CD4-positive, alpha-beta T cell treated with Interleukin-12 subunit alpha and Interleukin-12 subunit beta, for 1 hour (primary cell): ENCODE measurements at places on chromosomes 2 and 18.

GRCh38 chr18:77635451-77635850 lies 385.8 kb downstream of the GALR1 start:
- DNase-seq: no peak

DNA sequence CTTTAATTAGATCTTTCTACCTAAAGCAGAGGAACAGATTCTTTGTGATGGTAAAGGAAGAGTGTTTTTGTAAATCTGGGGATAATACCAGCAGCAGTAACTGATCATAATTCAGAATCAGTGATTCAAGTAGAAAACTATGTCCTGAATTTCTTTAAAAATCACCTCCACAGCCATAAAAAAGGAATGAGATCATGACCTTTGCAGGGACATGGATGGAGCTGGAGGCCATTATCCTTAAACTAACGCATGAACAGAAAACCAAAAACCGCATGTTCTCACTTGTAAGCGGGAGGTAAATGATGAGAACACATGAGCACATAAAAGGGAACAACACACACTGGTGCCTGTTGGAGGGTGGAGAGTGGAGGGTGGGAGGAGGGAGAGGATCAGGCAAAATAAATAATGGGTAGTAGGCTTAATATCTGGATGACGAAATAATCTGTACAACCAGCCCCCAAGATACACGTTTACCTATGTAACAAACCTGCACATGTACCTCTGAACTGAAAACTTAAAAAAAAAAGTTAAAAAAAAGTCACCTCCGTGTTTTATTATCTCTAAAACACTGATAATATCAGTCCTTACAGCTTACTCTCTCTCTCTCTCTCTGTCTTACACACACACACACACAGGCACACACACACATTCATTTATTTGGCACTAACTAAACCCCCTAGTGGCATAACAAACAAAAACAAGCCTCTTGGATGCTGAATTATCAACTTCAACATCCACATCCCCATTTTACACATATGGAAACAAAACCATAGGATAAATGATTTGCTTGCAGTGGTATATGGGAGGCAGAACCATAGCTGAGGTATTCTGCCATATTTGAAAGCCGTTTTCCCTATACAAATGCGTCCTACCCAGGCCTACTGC lies 1.4 kb downstream of the TM4SF20 start:
- no peak for DNase-seq

- DNase-seq: no peak
Measured at GRCh38 chr2:239343460-239343859, 57.4 kb downstream of the HDAC4 start.

DNA sequence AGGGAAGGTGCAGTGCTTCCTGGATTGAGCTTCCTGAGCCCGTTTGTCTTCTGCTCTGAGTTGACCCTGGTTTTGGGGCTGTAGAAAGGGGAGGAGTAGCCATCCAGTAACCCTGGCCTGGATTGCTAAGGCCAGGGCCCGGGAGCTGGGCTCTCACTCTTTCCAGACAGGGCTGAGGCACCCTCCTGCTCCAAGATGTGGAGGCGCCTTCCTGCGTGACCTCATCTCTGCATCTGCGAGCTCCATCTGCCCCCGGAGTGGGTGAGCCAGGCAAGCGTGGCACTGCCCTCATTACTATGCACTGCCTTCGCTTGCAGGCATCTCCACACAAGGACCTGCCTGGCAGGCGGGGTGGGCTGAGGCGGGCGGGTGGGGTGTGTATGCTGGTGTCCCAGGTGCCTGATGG lies 58.0 kb downstream of the RAB31 start:
- no peak for DNase-seq

DNA sequence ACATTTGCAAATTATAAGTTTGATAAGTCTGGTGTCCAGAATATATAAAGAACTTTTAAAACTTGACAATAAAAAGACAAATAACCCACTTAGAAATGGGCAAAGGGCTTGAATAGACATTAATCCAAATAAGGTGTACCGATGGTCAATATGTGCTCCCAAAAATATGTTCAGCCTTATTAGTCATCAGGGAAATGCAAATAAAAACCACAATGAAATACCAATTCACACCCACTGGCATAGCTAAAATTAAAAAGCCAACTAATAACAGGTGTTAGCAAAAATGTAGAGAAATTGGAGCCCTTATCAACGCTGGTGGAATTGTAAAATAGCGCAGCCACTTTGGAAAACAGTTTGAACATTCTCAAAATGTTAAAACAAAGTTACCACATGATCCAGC lies 79.0 kb upstream of the SCG2 start:
- no peak for DNase-seq

- DNase-seq: no peak
Measured at GRCh38 chr18:79302120-79302519, 93.6 kb upstream of the NFATC1 start.

GRCh38 chr2:95068256-95068655 lies 42.7 kb downstream of the MAL start:
- DNase-seq: no peak

DNA sequence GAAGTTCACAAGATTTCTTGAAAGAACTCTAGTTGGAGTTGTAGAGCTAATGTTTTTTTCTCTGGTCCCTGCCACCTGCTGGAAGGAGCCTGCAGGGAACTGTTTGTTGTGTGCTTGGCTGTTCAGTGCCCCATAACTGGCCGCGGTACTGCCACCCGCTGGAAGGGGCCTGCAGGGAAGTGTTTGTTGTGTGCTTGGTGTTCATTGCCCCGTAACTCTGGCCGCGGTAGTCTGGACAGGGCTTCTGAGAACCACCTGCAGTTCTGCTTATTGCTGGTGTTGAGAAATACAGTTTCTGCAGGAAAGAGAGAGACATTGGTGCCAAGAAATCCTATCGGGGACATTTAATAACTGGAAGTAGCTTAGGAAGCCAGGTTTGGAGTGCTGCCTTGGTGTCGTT lies 58.1 kb downstream of the AGAP1 start:
- no peak for DNase-seq

DNA sequence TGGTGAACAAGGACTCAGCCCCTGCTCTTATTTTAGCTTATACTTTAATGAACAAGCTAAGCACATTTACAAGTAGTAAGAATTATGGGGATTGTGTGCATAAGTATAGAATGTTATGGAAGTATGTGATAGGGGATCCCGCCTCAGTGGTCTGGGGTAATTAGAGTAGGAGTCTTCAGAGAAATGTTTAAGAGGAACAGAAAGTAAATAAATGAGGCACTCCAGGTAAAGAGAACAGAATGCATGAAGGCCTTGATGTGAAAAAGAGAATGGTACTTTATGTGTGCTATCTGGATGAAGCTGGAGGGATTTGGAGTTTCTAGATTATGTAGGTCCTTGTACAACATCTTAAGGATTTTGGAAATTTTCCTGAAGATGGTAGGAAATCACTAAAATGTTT lies 76.6 kb downstream of the BMPR2 start:
- no peak for DNase-seq

DNA sequence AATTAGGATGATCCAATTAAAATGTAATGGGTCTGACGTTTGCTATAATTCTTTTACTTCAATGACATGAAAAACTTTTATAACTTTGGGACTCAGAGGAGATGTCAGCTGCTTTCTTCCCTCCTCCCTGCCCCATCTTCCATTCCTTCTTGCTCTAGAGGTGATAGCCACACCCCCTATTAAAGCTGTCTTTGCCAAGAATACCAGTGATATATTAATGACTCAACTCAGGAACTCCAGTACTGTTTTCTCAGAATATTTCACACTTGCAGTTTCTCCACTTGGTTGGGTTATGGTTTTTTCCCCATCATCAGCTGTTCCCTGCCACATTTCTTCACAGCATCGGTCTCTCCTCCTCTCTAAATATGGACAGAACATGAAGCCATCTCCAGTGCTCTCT lies 184.0 kb downstream of the KCNE4 start:
- no peak for DNase-seq

GRCh38 chr2:65372619-65373018 lies 59.8 kb downstream of the SPRED2 start:
- no peak for DNase-seq

GRCh38 chr2:55616551-55617174 lies 759 bp downstream of the PPP4R3B start:
- DNase-seq: peak; percentile 78

DNA sequence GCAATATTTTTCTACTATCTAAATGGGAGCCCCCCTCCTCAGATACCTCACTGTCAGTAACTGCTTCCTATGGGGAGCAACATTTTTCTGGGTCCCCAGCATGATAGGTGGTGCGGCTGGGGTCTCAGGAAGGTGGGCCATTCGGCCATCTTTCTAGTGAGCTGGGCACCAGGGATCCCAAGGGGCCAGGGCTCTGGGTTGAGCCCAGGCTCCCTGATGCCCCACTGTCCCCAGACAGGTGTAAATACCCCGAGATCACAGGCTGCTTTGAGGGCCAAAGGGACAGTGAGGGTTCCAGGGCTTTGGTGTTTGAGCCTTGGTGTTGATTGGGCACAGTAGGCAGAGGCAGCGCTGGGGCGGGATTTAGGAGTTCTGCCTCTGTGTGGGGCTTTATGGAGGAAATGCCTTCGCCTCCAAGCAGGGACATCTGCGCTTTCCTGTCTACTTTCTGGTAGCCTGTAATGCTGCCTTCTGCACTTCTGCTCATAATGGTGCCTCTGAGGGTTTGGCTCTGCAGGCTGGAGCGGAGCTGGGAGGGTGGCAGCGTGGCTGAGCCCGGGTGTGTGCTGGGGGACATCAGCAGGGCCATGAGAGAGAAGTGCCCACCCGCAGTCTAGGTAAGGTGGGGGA lies 5.3 kb downstream of the ITM2C start:
- no peak for DNase-seq

DNA sequence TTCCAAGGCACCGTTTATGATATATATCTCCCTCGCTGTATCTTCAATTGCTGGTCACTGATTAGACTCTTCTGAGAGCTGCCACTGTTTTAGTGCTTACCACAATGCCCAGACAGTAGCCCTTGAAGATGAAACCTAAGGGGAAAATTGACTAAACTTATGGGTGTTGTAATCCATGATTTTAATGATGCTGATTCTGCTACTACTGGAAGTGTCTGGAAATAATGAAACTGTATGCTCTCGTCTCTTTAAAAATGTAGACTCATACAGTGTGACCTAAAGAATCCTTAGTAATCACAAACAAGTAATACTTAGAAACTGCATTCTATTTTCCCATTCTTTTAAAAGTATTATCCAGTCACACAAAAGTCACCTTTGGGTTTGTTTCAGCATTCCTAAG lies 5.5 kb upstream of the SLC8A1 start:
- DNase-seq: no peak

- no peak for DNase-seq
Measured at GRCh38 chr2:178286636-178287035, 92.3 kb downstream of the OSBPL6 start.

DNA sequence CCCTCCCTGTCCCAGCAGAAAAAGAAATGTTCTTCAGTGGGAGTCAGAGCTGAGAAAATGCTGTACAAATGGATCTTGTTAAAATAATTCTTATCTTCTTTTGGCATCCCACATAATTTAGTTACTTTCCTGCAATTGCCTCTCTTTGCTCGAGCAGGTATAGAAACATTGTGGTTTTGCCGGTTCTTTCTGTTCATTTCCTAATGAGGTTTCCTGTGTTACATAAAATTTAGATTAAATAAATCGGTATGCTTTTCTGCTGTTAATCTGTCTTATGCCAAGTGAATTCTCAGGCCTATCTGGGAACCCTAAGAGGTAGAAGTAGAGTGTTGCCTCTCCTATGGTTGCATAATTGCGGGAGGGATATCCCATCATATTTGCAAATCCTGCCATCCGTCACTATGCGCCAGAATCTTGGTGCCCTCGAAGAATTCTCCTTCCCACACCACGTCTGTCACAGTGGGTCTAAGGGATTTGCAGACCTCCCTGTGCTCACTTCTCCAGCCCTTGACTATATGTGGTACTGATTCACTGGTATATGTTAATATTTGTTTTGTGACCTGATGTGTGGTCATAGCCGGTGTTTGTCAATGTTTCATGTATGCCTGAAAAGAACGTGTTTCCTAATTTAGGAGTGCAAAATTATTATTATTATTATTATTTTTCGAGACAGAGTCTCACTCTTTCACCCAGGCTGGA lies 12.2 kb upstream of the HDAC4 start:
- peak; percentile 4 for DNase-seq

DNA sequence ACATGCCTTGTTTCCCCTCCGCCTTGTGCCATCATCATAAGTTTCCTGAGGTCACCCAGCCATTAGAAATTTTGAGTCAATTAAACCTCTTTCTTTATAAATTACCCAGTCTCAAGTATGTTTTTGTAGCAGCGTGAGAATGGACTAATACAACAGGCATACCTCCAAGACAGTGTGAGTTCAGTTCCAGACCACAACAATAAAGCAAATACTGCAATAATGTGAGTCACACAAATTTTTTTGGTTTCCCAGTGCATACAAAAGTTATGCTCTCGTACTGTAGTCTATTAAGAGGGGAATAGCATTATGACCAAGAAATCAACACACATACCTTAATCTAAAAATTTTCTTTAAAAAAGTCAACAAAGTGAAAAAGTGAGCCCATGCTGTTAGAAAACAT lies 217.2 kb downstream of the NR4A2 start:
- DNase-seq: no peak

GRCh38 chr2:238706163-238706562 lies 141.7 kb upstream of the TWIST2 start:
- DNase-seq: no peak
